ENCODE measurements at places on chromosomes 5 and 9. TPM values are rescaled to one million over a fixed set of nuclear protein-coding genes. Genes with fewer than 3 reads are reported as not detected.

PCDHB1 gene
- total RNA-seq, result not detected

ELL2 gene
- 103 TPM for total RNA-seq

GPR150 gene
- total RNA-seq, result 0.56 TPM

HIGD2A gene
- total RNA-seq, result 96.4 TPM

- no peaks in the 10 kb centered on the region for H3K4me1 ChIP-seq
- no peak overlapping the region for H3K4me3 ChIP-seq
- DNase-seq, result no peak
- H3K27me3 ChIP-seq, result no peaks in the 10 kb centered on the region
- no peaks in the 10 kb centered on the region for H3K36me3 ChIP-seq
These were observed 1944.2 kb upstream of the NUDT12 start for GRCh38 chr5:105506692-105507277.

- H3K27ac ChIP-seq, result no peak overlapping the region
- H3K4me3 ChIP-seq, result no peak overlapping the region
- no peaks in the 10 kb centered on the region for H3K4me1 ChIP-seq
- H3K36me3 ChIP-seq, result no peaks in the 10 kb centered on the region
- DNase-seq, result no peak
These were observed 609.4 kb downstream of the DTWD2 start for GRCh38 chr5:118378959-118379358.

DNA sequence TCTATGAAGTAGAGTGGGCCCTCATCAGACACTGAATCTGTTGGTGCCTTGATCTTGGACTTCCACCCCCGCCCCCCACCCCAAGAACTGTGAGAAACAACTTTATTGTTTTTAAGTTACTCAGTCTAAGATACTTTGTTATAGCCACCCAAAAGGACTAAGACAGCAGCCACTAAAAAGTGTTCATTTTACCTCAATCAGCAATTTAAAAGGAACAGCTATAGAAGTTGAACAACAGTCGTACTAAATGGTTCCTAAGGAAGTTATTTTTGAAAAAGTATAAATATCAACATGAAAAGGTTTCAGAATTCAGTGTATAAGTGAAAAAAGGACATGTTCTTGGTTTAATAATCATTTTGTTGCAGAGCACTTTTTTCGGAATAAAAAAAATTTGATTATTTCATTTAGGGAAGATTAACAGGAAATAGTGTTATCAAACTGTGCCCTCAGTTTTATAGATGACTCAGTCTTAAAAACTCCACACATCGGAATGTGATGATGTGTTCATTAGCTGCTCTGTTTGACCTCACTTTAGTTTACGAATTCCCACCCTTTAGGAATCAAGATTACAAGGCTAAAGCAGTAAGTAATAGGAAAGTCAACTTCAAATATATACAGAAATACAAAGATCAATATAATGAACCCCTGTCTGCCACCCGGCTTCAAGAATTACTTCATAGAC lies 71.2 kb downstream of the MTAP start:
- peaks cover 24% of the 10 kb centered on the region for H3K36me3 ChIP-seq
- no peak overlapping the region for H3K27ac ChIP-seq
- no peak for DNase-seq
- no peaks in the 10 kb centered on the region for H3K27me3 ChIP-seq
- no peak overlapping the region for H3K4me3 ChIP-seq

DNA sequence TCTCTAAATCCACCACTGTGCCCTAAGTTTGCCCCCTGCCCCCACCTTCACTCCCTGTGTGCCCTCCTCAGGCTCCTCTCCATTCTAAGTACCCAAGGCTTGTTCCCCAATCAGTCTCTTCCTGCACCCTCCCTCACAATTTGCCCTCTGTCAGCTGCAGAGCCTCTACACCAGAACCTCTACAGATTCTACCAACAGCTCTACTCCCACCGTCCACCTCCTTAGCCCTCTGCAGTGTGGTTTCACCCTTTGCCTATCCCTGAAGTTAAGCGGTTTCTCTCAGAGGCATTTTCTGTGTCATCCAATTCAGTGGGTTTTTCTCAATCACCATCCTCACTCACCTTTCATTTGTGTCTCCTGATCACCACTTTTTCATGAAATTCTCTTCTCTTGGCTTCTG lies 13.2 kb upstream of the ERAP2 start:
- H3K4me3 ChIP-seq, result no peak overlapping the region
- H3K27ac ChIP-seq, result peak overlapping the region; percentile 64
- H3K4me1 ChIP-seq, result peaks cover 18% of the 10 kb centered on the region
- no peak for DNase-seq
- H3K27me3 ChIP-seq, result no peaks in the 10 kb centered on the region
- H3K36me3 ChIP-seq, result no peaks in the 10 kb centered on the region

DNA sequence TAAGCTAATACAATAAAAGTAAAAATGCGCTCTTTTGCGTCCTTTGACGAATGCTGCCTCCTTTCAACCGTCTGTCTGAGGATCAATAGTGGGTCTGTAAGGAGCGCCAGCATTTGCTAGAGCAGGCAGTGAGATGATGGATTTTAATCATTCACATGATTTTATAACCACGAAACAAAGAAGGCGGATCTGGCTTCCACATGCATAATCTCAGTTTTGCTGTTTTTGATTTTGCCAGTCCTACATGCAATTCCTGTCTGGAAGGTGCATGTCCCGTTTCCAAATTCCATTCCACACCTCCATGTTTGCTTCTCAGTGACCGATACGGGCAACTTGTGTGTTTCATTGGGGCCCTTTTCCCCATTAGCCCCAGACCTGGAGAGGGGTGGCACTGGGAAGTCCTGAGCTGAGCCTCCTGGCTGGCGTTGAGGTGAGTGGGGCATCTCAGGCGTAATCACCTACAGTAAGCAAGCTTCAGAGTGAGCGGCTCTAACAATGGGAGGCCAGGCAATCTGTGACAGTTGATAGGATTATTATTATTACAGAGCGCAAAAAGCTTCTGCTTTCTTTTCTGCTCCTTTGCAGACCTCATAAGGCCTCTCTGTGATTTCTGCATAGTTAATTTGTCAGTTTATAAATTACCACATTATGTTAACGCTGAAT lies 405.4 kb downstream of the ZSWIM6 start:
- no peak overlapping the region for H3K27ac ChIP-seq
- H3K4me3 ChIP-seq, result no peak overlapping the region
- no peaks in the 10 kb centered on the region for H3K4me1 ChIP-seq
- no peaks in the 10 kb centered on the region for H3K36me3 ChIP-seq
- no peaks in the 10 kb centered on the region for H3K27me3 ChIP-seq
